ENCODE measurements at places on chromosomes 2 and 18.

GRCh38 chr2:28228434-28228995 is 164.1 kb upstream of the FOSL2 start:
- no peak for DNase-seq

DNA sequence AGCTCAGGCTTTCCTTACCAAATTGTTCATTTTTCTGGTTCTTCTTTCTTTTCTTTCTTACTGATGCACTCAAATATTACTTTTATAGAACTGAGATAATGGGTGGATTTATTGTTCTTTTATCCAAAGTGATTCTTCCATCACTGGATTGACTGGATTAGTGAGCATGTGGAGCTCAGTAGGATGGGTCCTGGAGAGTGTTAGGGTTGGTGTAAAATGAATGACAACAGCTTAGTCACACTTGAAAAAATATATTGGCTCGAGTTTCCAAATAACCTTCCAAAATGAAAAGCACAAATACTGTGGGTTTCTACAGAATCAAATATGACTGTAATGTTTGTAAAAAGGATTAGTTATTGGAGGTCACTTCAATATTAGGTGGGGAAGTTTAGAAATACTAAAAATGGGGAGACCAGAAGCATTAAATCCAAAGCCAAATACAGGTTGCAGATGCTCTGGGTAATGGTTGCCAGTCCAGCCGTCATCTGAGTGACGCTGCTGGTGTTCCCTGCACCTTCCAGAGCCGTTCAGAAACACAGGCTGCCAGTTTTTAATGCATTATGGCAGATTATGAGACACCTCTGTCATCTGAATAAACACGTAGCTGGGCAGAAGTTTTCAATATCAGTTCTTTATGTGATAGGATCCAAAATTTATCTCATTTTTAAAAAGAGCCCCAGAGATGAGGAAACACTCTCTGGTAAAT is 294.8 kb upstream of the NRP2 start:
- no peak for DNase-seq

DNA sequence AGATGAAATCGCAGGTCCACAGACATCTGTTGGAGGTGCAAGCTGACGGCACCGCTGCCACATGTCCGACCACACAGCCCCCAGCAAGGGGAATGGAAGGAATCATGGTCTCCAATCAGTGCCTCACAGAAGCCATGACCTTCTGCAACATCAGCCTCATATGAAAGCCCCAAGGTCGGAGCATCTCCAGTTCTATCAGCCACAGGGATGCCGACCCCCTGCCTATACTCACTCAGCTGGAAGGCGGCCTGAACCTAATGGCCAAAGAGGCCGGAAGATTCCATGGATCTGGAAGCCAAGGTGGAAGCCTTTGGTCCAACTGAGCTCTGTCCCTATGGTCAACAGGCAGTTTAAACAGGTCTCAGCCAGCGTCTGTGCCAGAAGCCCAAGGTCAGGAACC is 278.8 kb downstream of the TNS1 start:
- no peak for DNase-seq

DNA sequence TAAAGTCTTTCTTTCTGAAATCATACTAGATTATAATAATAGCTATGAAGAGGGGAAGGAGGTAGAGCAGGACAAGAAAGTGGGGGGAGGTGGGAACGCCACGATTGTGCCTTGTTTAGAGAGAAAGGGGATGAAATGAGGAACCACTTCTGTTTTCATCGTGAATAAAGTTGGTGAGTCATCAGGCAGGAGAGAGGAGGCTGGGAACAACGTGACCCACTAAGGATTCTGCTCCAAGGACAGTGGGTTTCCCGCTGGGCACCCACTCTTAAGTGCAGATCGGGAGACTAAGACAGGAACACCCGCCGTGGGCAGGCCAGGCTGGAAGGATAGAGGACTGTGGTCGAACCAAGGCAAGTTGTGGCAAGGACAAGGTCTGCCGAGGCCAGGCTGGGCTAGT is 158.2 kb downstream of the L3MBTL4 start:
- no peak for DNase-seq

GRCh38 chr2:187224989-187225388 is 223.1 kb downstream of the CALCRL start:
- DNase-seq, result no peak

DNA sequence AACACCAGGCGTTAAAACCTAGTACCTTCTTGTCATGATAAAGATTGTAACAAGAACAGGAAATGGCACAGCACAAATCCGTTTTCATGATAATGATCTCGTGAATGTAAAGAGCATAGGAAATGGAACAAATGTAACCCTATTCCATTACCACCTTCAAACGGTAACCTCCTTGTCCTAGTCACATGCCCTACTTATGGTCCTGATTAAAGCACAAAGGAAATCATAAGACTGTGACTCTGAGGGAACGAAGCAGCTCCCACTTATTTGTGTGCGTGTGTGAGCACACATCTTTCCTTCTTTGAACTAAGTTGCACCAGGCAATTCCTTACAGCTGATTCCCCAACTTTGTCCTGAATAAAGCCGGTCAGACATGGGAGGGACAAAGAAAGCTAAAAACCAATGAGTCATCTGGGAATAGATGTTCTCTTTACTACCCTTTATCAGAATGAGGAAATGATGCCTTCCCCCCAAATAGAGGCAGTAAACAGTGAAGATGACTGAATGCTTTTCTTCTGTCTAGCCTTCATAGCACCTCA is 192.6 kb downstream of the IKZF2 start:
- DNase-seq, result no peak

- no peak for DNase-seq
Observed at GRCh38 chr2:59824314-59824713, 729.1 kb downstream of the BCL11A start.

- DNase-seq, result no peak
Observed at GRCh38 chr2:131015764-131016163, 77.5 kb downstream of the FAM168B start.

- DNase-seq, result no peak
Observed at GRCh38 chr18:59990121-59990823, 90.5 kb downstream of the PMAIP1 start.

- DNase-seq, result no peak
Observed at GRCh38 chr2:74693668-74694067, 39.6 kb downstream of the SEMA4F start.

DNA sequence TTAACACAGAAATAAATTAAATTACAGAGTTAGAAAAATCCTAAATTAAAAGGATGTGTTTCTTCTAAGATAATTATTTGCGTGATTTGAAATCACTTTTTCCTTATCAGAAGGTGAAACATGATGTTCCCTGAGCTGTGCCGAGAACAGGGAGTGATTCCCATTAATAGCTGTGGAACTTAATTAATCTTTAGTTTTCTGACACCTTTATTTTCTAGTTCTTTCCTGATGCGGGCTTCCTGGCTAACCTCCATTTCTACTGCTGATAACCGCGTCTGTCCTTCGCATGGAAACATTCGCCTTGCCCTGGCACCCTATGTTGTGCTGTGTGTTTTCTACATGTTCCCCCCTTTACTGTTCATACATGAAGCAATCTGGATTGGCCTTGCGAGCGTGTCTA is 172.9 kb downstream of the FAM210A start:
- no peak for DNase-seq

- DNase-seq, result no peak
Observed at GRCh38 chr2:201342923-201343322, 14.2 kb downstream of the FLACC1 start.

GRCh38 chr2:66494708-66495107 is 59.8 kb downstream of the MEIS1 start:
- no peak for DNase-seq

GRCh38 chr2:100928235-100928634 is 73.9 kb upstream of the RPL31 start:
- DNase-seq, result no peak

DNA sequence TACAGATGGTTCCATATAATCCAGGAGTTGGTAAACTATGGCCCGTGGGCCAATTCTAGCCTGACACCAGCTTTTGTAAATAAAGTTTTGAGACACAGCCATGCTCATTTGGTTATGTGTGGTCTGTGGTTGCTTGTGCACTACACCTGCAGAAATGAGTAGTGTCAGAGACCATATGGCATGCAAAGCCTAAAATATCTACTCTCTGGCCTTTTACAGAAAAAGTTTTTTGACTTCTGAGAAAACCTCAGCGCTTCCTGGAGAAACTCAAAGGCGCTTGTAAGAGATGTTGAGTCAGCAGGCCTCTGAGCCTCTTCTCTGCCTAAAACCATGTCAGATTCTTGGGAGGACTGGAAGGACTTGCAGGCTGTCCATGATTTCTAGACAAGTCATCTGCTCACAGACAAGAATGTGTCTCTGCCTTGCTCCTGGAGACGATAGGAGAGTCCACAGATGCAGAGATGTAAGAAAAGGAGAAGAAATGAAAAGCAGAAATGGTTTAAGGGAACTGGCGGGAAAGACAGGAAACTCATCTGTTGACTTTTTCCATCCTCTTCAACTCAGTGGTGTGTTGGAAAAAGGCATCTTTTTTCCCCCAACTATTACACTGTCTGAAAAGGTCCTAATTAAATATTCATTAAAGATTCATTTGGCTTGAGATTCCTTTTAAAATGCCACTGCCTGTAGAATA is 5.2 kb downstream of the TTC39C start:
- no peak for DNase-seq

DNA sequence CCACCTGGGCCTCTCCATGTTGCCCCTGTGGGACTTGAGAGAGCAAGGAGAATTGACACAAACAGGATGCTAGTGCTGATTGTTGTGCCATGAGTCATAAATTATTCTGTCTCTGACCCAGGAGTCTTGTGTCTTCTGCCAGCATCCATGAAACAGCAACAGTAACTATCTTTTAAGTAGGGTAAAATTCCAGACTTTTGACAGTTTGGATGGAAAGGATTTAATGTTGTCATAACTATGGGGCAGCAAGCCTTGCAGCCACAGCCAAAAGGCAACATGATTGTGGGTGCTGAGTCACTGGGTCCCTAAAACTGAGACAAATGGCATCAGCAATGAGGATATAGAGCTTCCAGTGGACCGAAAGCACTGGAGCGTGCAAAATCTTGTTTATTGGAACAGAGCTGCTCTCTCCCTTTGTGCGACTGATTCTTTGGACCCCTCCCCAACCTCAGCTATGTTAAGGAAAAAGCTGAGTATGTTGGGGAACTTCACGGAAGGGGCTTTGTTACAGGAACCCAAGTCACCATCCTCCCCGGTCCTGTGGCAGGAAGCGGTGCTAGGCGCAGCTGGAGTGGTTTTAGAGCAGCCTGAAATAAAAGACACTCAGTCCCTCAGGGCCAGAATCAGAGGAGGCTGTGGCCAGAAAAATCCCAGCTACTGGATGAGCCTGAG is 9.6 kb upstream of the ITPRIPL1 start:
- DNase-seq, result peak; percentile 82

DNA sequence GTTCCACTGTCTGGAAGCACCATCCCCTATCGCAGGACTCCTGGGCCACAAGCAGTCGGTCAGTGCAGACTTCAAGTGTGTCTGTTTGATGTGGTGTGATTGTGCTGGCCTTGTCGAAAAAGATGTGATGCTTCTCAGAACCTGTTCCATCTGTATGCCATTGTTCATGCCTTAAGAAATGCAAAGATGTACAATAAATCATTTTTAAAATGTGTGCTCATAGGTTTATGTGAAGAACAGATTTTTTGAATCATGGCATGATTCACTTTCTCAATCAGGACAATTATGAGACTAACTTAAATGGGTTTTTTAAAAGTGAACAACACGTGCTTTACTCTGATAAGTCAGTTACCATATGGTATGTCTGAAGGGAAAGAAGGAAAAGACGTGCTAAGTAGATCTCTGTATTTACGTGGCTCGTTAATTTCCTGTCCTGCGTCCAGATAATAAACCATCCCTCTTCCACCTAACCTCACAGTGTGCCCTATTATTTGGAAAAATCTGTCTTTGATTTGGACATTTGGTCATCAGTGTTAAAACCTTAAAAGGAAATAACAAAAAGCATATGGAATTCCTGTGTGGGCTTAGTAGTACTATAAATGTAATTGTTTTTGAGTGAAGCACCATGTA is 54.9 kb downstream of the PRKRA start:
- no peak for DNase-seq

DNA sequence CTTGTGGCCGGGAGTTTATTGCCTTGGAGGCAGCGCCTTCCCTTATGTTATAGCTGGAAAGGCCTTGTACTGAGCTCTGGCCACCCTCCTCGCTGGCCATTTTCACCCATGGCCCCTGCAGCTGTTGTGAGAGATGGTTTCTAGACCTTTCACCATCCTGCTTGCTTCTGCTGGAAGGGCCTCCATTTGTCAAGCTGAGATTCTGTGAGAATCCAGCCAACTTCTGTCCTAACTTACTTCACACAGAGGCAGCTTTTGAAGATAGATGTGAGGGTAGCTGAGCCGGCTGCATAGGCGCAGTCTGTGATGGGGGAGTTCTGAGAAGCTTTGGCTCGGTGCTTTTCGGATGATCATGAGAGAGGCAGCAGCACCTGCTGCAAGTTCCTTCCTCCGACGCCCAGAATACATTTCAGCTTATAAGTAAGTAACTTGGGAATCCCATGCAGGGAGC is 8.7 kb downstream of the CTIF start:
- no peak for DNase-seq

GRCh38 chr2:43840965-43841364 is 2.2 kb downstream of the ABCG8 start:
- no peak for DNase-seq

DNA sequence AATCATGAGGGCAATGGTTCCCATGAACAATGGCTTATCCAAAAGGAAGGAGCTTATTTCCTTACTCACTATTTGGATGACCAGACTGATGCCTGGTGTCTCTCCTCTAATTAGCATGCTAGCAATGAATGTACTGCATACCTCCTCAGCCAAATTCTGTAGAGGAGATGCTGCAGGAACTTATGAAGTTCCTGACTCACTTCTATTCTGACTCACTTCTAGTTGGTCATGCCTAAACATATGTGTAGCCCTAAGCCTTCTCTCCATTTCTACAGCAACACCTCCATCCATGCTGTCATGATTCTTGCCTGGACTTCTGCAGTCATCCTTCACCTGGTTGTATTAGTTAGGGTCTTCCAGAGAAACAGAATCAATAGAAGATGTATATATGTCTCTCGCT is 59.9 kb upstream of the MRPS9 start:
- DNase-seq, result no peak

DNA sequence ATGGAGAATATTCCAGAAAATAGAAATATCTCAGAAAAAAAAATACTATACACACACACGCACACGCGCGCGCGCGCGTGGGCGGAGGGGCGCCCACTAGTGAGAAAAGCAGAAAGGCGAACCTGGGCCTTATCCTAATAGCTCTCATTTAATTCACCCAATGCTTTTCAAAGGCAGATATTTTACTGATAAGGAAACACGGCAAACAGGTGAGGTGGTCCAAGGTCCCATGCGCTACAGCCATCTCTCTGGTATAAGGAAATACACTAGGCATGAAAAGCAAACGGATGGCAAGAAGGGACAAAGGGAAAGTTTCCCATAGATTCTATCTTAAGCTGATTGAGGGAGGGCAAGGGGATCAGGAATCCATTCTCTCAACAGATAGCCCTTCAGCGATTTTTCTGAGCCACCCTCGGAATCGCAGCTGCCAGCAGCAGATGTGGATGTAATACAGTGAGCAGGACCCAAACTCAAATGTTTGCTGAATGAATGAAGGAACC is 136.7 kb downstream of the TMEM247 start:
- DNase-seq, result peak; percentile 4

- DNase-seq, result peak; percentile 34
Observed at GRCh38 chr2:217789003-217789735, 213.6 kb downstream of the TNS1 start.

GRCh38 chr2:179539124-179539511 is 274.5 kb upstream of the SESTD1 start:
- DNase-seq, result no peak

GRCh38 chr2:73827018-73827417 is 1.7 kb upstream of the STAMBP start:
- no peak for DNase-seq

Measured in H4 (cell line).